AG04450 (cell line): ENCODE measurements at places on chromosomes 6 and 20. TPM values are rescaled to one million over a fixed set of nuclear protein-coding genes. Genes with fewer than 3 reads are reported as not detected.

DNA sequence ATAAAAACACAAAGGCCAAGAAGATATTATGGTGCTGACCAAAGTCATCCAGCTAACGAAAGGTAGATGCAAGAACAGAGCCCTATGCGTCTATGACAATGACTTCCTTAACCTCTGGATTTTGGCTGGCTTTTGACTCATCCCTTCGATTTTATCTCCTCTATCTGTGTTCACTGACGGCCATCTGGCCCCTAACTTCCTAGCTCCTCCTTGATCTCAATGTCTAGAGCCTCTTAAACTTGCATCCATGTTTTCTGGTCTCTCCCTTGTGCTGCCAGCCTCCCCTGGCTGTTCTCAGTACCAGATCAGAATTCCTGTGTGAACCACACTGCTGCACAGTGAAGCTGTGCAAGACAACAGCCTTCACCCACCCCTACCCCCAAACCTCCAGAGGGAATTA, 452.9 kb downstream of the UTRN start:
- DNase-seq: no peak

NR2E1 gene
- not detected in 2 replicates for polyA plus RNA-seq

DNA sequence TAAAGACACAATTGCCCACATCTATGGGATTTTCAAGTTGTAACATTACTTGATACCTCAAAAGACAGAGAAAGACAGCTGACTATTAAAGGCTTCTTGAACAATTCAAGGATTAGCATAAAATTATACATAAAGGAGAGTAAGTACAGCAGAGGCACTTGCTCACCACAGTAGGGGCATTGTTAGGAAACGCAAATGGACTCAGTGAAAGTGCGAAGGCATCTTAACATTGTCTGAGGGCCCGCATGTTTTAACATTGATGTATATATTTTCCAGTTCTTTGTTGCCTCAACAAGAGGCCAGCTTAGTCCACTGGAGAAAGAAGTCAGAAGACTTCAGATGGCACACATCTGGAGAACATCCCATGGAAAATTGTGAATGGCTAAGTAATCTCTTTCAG, 115.4 kb downstream of the SIM1 start:
- no peak for DNase-seq

DNA sequence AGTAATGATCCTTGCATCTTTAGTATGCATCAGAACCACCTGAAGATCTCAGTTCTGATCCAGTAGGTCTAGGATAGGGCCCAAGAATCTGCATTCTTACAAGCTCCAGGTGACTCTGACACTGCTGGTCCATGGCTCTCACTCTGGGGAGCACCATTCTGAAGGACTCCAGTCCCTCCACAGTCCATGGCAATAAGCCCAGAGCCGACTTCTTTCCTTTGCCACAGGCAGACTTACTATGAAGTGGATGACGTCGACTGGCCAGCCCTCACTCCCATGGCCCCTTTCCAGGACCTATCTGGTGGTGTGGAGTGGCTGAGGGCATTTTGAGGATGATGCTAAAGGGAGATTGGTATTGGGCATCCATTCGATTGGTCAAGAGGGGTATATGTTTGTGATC, 21.8 kb upstream of the LY86 start:
- no peak for DNase-seq

DNA sequence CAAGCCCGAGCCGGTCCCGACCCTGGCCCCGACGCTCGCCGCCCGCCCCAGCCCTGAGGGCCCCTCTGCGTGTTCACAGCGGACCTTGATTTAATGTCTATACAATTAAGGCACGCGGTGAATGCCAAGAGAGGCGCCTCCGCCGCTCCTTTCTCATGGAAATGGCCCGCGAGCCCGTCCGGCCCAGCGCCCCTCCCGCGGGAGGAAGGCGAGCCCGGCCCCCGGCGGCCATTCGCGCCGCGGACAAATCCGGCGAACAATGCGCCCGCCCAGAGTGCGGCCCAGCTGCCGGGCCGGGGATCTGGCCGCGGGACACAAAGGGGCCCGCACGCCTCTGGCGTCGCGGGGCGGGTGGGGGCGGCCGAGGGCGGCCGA, 37.5 kb downstream of the YTHDF1 start:
- no peak for DNase-seq

- no peak for DNase-seq
These were observed 21.8 kb downstream of the POM121L2 start for GRCh38 chr6:27290065-27290849.

DNA sequence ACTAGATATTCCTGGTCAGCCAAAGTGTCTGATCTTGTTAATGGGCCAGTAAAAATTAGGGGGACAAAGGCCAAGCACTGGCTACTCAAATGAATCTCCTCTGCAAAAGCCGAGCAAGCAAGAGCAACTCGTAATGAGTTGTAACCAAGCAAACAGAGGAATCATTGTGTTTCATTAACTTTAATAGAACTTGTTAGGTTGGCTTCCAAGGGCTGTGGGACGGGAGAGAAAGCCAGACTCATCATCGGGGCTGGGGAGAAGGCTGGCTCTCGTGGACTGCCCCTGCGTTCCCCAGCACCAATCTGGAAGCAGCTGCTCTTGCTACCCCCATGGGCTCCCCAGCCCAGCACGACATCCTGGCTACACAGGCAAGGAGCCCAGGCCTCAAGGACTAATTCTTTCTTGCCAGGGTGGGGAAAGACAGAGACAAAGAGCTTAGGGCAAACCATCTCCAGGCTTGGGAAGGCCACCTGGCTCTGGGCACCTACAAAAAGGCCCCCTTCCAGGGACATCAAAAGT, 10.5 kb upstream of the SCUBE3 start:
- no peak for DNase-seq

SPDEF gene
- 0.04 TPM in 1 of 2 replicates, not detected in the other for polyA plus RNA-seq

DNA sequence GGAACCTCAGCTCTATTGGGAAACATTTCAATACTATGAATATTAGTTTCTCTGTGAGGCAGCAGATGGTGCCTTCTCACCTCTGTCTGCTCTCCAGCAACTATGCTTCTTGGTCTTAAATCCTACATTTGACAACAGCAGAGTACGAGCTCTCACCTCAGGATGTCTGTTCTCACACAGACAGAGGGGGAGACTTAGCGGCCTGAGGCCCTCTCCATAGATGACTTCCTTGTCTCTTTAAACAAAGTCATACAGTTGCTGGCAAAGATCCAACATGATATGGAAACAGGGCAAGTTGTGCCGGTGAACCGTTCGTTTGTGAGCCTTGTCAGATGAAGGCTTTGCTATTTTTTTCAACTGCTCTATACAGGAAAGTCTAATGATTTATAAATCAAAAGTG, 43.7 kb upstream of the GABRR1 start:
- DNase-seq: no peak

DNA sequence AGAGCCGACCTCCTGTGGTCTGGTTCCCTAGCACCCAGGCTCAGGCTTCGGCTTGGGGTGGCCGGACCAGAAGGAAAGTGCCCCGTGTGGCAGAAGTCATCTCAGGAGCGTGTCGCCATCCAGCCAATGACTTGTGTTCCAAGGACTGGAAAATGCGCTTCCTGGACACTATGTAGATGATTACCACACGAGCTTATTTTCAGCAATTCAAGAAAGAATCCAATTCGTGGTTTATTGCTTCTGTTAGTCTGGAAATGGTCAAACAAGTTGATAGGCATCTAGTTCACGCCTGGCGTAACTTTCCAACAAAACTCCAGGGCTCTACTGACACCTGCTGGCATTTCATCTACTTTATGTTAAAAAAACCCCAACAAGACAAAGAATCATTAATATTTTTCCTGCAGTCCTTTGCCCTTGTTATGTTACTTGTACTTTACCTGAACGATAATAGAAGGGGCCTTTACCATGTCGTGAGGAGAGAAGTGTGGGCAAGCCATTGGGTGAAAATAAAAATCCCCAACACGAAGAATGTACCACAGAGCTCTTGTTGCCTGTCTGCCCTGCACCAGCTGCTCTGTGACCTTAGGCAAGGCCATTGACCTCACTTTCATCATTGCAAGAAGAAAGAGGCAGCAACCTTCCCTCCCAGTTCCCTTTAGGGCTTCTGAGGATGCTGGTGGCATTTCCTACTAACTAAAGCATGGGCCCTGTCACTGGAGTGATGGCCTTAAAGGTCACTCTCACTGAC, 154.7 kb upstream of the LAMP5 start:
- no peak for DNase-seq

DNA sequence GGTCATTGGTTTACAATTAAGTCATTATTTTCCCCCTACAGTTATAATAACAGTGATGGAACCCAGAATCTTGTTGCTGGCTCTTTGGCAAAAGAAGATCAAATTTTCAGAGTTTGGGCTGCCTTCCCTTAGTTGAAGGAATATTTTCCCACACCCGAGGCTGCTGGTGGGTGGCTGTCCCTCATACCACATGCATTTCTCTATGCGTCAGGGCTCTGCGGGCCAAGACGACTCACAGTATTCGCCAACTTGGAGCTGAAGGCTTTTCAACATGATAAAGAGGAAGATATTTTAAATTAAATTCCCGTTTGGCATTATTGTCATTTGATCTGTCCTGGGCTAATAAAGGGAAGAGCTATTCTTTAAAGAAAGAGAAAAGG, 102.2 kb upstream of the SASH1 start:
- DNase-seq: peak; percentile 42

PHACTR1 gene
- not detected in 2 replicates for polyA plus RNA-seq

- DNase-seq: no peak
These were observed 167.8 kb upstream of the CENPW start for GRCh38 chr6:126172131-126172530.

SULF2 gene
- 0.73 and 1.5 TPM in 2 replicates for polyA plus RNA-seq

OPRL1 gene
- 0.86 and 1.1 TPM in 2 replicates for polyA plus RNA-seq

HSPA12B gene
- polyA plus RNA-seq: 0.05 and 0.09 TPM in 2 replicates

- DNase-seq: no peak
These were observed 56.1 kb upstream of the B3GAT2 start for GRCh38 chr6:71012866-71013469.

SFTA2 gene
- not detected in 2 replicates for polyA plus RNA-seq

KIAA0408 gene
- polyA plus RNA-seq: 4.7 and 6.3 TPM in 2 replicates

- no peak for DNase-seq
These were observed 103.1 kb upstream of the TBX18 start for GRCh38 chr6:84867521-84867920.

KCNB1 gene
- polyA plus RNA-seq: 0.04 and 0.06 TPM in 2 replicates

PCK1 gene
- polyA plus RNA-seq: not detected in 2 replicates

GRCh38 chr20:52313341-52313963, 121.9 kb upstream of the ZFP64 start:
- DNase-seq: no peak

GRCh38 chr6:122400121-122400450, 634 bp downstream of the HSF2 start:
- DNase-seq: no peak

GRCh38 chr6:24493945-24494820, 586 bp upstream of the ALDH5A1 start:
- no peak for DNase-seq

DNA sequence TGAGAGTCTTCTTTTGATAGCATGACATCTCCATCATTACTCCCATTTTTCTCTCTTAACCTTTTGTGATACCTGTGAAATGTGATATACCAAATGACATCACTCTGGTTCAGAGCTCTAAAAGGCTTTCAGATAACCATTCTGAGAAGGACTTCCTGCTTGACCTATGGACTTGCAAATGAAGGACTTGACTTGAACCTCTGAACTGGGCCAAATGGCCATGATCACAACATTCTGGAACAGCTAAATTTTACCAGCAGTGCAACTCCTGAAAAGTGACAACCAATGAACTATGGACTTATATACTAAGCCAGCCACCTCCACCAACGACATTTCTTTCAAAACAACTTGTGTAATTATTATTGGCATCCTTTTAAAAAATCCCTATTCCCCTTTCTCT, 1085.8 kb upstream of the CITED2 start:
- DNase-seq: no peak

DNA sequence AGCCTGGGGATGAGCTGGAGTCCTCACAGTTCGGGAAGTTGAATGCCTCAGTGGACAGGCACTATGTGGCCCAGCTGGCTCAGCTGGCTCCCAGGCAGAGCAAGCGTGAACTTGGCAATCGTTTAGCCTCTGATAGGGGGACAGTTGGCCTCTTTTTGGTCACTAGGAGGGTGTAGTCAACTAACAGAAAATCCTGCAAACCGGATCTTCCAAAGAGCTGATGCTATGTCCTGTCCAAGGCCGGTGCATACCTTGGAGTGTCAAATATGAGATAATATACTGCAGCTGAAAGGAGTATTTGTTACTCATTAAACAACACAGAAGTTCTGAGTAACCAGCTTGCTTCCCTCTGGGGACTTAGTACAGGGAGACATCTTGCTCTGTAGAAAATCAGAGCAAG, 126.2 kb upstream of the EXOC2 start:
- DNase-seq: no peak

- DNase-seq: no peak
These were observed 16.1 kb upstream of the SERPINB1 start for GRCh38 chr6:2857580-2858337.

IRAK1BP1 gene
- polyA plus RNA-seq: 2.6 and 3.9 TPM in 2 replicates

GRCh38 chr6:159714404-159714803, 12.9 kb upstream of the WTAP start:
- DNase-seq: no peak

DNA sequence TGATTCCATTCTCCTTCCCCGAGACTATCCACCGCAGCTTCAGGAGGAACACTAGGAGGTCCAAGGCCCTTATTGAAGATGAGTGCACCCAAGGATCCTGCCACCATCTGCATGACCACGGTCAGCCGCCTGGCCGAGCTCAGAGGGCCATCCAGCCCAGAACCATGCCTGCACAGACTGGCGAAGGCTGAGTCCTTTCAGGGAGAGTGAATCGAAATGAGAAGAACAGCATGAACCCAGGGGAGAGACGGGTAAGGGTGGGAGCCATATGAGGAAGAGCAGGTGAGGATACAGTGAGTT, 26.3 kb downstream of the SERPINB6 start:
- DNase-seq: no peak

GRCh38 chr6:73671911-73672685, 18.3 kb upstream of the SLC17A5 start:
- DNase-seq: no peak

DNA sequence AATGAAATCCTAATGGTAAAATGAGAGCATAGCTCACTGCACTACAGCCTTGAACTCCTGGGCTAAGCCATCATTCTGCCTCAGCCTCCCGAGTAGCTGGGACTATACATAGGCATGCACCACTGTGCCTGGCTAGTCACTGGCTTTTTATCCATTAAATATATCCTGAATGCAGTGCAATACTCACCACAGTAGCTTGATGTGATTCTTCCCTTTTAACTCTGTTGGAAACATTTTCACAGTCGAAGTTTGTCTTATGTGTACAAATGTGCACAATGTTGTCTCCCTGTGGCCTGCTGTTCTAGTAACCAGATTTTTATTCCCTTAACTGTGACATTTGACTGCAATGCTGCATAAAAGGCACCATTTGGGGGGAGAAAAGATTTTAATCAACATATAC, 56.7 kb downstream of the TRMT6 start:
- no peak for DNase-seq

RNF217 gene
- 21.8 and 24.6 TPM in 2 replicates for polyA plus RNA-seq

DNA sequence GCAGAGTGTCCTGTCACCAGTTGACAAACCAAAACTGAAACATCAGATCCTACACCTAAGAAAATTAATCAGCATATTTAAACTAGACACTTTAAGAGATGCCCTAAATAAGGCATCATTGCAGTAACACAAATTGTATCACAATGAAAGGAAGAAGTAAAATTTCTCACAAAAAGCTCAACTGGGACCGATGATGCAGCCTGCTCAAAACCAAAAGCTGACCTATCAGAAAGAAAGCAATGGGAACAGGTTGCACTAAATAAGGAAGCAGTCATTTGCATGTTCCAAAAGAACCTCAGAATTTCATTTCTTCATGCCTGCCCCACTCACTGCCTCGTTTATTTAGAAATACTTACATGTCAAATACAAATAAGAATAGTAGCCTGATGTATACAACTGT, 12.1 kb downstream of the HIVEP2 start:
- DNase-seq: no peak

C6orf141 gene
- not detected in 2 replicates for polyA plus RNA-seq

- DNase-seq: no peak
These were observed 381.9 kb upstream of the ARID1B start for GRCh38 chr6:156395276-156395675.

GRCh38 chr6:14693301-14694192, 552.3 kb upstream of the JARID2 start:
- DNase-seq: no peak
